DMS153 (cell line): ENCODE measurements at places on chromosomes 13 and 19.

- DNase-seq, result no peak
Measured at GRCh38 chr13:99442273-99442895, 58.9 kb upstream of the TM9SF2 start.

GRCh38 chr13:92658293-92658692 is 568.3 kb upstream of the GPC6 start:
- no peak for DNase-seq

DNA sequence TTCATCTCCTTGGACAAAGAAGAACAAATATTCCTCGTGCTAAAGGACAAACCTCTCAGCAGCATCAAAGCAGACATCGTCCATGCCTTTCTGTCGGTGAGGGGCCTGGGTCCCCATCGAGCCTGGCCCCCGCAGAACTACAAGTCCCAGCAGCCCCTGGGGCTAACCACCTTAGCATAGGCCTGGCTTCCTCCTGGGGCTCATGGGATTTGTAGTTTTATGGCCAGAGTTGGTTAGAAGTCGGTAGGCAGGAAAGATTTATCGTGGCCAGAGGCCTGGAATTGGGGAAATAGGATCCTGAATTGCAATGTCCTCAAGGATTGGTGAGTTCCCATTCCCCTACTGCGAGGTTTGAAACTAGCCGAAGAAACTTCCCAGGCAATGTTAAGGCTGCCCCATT is 19.6 kb downstream of the TMEM150B start:
- no peak for DNase-seq

GRCh38 chr13:113445791-113446487 is 7.3 kb downstream of the ADPRHL1 start:
- DNase-seq, result no peak

GRCh38 chr19:46269101-46269500 is 27.7 kb upstream of the HIF3A start:
- no peak for DNase-seq

DNA sequence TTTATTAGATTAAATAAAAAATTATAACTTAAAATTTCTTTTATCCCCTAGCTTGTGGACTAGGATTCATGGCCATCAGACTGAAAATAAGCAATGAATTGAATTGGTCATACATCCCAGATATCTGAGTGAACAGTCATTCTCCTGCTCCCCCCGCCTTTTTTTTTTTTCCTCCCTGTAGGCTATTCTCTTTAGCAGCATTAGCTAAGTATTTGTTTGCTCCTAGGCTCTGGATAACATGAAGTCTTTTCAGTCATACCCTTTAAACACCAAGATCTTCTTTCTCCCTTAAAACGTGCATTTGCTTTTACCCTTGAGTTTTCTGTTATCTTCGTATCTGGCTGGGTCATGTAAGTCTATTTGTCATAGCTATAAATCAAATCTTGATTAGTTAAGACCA is 866.7 kb upstream of the SPRY2 start:
- no peak for DNase-seq

- DNase-seq, result no peak
Measured at GRCh38 chr13:26019251-26019650, 32.6 kb downstream of the SHISA2 start.

GRCh38 chr13:24004971-24005370 is 107.7 kb upstream of the C1QTNF9B start:
- no peak for DNase-seq

DNA sequence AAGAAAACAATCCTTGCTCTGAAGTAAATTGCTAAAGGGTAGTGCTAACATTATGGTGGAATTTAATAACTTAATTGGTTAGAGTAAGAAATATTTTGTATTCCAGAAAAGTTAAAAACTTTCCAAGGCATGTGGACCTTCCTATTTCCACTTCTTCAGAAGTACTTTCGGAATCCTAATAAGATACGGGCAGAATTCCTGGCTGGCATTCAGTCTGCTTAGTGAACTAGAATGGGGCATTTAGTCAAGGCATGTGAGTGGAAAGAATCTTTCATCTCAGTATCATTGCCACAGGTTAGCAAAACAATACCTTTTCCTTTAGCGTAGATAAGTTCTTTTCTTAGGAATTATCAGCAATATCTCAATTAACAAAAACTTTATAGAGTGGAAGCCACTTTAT is 85.1 kb downstream of the TNFRSF19 start:
- no peak for DNase-seq

GRCh38 chr19:15253061-15253460 is 20.8 kb upstream of the EPHX3 start:
- no peak for DNase-seq

DNA sequence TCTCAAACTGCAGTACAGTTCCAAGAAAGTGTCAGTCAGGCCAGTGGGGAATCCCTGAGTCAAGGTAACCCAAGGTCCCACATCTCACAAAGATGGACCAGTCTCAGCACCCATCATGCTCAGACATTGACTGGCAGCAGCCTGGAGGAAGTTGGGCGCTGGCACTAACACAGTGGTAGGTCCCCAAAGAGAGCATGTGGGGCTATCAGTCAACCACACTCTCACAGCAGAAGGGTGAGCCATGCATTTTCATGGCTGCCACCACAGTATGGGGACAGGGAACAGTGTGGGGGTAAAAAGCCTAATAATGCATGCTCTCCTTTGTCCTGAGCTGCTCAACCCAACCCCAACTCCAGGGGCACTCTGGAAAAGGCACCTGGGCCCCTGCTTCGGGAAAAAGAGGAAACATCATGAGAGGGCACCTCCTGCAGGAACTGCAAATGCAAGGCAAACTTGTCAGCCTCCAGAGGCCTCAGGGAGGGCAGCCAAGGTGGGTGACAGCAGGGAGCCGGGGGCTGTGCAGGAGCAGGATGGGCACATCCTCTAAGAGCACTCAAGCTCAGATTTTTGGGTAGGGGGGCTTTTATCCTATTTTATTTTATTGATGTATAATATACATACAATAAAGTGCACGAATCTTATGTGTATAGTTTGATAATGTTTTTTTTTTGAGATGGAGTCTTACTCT is 9.5 kb upstream of the PLEKHF1 start:
- DNase-seq, result no peak

GRCh38 chr19:44662691-44663385 is 8.4 kb upstream of the CEACAM19 start:
- DNase-seq, result no peak

GRCh38 chr13:40640845-40641458 is 25.5 kb downstream of the FOXO1 start:
- DNase-seq, result no peak

DNA sequence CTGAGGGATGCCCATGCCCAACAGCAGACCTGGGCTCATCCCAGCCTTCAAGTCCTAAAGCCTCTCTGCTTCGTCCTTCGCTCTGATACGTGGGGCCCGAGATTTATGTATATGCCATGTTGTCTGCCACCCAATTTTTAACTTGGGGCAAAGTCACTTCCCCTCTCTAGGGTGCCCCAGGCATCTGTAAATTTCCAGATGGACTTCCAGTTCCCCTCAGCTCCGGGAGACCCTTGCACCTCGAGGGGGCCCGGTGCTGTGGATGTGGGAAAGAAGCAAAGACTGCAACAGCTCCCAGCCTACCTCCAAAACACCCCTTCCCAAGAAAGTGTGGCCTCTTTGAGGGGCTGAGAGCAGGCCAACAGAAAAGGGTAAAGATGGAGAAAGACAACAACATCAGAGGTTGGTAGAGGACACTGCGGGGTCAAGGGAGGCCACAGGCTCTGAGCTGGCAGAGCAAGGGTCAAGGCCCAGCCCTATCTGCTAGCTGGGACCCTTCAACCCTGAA is 97.4 kb downstream of the STK24 start:
- DNase-seq, result no peak

DNA sequence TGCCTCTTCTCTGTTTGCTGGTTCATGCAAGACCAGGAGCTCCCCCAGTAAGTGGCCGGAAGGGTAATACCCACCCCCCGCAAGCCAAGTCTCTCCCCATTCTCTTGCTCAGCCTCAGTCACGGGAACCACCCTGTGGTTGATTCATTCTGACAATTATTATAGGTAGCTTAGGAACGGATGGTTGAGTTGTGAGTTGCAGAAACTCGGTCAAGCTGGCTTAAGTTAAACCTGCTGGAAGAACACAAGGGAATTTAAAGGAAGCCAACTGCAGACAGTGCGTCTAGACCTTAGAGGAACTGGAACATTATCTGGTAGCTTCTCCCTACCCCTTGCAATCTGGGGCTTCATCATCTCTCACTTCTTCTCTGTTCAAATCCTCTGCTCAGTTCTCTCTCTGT is 8.9 kb downstream of the FPR1 start:
- DNase-seq, result no peak

- DNase-seq, result no peak
Measured at GRCh38 chr19:50383001-50383851, 921 bp upstream of the POLD1 start.

DNA sequence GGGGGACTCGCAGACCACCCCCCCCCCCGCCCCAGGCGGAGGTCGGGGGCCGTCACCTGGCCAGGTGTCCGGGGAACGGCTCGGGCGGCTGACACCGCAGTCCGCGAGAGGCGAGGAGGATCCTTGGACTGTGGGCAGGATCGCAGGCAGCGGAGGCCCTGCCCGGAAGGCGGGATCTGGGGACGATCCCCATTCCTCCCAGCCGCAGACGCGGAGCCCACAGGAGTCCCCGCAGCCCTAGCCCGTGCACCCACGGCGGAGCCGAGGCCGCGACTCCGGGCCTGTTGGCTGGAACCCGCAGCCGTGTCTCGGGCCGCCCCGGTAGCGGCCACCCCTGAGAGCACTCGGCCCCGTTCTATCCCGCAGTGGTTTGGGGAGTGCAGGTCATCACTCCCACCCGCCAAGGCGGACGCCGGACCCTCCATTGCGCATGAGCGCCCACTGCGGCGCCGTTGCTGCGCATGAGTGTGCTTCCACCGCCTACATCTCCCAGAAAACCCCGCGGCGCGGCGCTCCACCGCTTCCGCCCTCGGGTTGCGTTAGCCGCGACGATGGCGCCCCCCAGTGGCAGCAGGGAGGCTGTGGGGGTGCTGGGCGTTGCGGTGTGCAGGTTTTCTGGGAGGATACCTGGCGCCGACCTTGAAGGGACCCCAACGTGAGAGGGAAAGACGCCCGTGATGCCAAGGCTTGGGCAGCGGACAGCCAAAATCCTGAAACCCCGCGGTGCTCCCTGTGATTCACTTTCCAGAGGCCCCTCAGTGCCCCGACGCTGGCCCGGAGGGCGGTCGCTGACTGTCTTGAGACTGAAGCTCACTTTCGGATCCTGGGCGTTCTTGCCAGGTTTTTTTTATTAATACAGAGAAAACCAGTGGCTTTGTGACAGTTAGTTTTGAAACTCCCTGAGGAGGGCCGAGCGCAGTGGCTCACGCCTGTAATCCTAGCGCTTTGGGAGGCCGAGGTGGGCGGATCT is 4.4 kb upstream of the ZNF329 start:
- DNase-seq, result no peak

DNA sequence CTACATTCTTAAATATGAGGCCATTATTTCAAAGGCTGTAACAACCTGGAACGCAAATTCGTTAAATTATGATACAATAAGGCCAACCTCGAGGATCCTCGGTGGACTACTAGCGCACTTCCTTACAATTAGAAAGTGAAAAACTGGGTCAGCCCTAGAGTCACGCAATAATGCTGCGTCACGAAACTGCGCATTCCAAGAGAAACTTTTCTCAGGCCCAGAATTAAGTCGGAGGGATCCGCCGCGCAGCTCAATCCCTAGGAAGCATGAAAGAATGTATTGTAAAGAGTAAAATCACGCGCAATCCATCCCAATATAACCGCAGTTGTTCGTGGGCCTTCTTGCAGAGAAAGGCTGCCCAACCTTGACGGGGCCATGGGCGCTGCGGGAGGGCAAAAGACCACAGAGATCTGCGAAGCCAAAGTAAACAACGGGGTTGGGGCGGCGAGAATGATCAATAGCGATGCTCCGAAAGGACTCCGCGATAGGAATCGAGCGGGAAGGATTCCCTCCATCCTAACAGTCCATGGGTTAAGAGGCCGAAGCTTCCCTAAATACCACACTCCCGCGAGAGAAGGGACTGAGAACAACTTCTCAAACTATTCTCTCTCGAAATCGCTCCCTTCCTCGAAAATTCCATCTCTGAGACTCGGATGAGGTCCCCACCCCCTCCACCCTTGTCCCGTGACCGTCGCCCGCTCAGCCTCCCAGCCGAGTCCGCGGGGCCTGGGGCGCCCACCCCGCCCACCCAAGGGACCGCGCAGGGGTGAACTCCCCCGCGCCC is 564 bp downstream of the SPART start:
- DNase-seq, result no peak

- DNase-seq, result peak; percentile 53
Measured at GRCh38 chr13:50990065-50990817, 80.7 kb downstream of the RNASEH2B start.

- no peak for DNase-seq
Measured at GRCh38 chr13:38606699-38607535, 80.0 kb upstream of the FREM2 start.

DNA sequence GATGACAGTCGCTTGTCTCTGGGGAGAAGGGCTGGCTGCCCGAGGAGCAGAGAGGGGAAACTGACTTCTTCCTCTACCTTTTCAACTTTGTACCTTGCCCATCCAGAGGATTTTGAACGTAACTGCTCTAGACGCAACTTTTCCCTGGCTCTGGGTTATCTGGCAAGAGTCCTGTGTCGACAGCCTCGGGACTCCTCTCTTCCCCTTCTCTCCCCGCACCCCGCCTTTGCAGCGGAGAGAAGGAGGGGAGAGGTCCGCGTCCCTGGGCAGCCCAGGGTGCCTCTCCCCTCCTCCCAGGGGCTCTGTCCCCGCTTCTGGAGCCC is 574 bp downstream of the SH3GL1 start:
- no peak for DNase-seq

DNA sequence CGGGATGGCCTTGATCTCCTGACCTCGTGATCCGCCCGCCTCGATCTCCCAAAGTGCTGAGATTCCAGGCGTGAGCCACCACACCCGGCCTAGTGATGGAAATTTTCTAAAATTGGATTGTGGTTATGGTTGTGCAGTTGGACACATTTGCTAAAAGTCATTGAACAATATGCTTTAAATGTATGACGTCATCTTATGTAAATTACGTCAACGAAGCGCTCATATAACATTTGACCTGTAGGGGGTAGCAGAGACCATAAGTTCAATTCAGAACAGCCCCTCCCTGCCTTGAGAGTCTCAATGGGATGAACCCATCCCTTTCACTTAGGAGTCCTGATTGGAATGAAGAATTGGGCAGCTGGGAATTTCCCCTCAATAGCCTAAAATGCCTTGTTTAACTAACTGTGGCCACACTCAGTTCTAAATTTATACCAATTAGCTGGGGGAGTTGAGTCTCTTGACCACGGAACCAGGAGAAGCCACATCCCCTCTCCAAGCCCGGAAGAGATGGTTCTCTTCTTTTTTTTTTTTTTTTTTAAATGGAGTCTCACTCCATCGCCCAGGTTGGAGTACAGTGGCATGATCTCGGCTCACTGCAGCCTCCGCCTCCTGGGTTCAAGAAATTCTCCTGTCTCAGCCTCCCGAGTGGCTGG is 15.2 kb upstream of the TLE6 start:
- peak; percentile 48 for DNase-seq
